ENCODE measurements at places on chromosomes 11 and 22. TPM values are rescaled to one million over a fixed set of nuclear protein-coding genes. Genes with fewer than 3 reads are reported as not detected.

DNA sequence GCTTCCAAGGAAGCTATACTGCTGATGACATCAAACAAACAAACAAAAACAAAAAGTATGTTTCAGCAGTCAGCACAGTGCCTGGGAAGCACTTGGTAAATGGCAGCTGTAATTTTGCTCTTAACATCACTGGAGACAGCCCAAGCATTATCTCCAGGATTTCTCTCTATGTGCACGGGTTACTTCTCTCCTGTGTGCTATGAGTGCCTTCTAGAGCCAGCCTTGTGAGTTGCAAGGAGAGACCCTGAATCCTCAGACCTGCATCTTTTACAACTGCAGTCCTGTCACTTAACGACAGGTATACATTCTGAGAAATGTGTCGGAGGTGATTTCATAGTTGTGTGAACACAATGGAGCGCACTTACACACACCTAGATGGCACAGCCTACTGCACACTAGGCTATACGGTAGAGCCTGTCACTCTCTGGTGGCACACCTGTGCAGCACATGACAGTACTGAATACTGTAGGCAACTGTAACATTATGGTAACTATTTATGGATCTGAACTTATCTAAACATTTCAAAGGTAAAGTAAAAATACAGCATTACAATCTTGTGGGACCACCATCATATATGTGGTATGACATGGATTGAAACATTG is 662.5 kb upstream of the B3GAT1 start:
- H3K36me3 ChIP-seq = no peaks in the 10 kb centered on the region
- H3K4me1 ChIP-seq = no peaks in the 10 kb centered on the region
- no peaks in the 10 kb centered on the region for H3K27me3 ChIP-seq
- H3K4me3 ChIP-seq = no peak overlapping the region
- no peak for DNase-seq

- H3K27ac ChIP-seq = no peak overlapping the region
- H3K4me1 ChIP-seq = no peaks in the 10 kb centered on the region
- no peaks in the 10 kb centered on the region for H3K36me3 ChIP-seq
- no peak overlapping the region for H3K4me3 ChIP-seq
- peaks cover 2% of the 10 kb centered on the region for H3K27me3 ChIP-seq
These were observed 43.5 kb upstream of the KCNJ11 start for GRCh38 chr11:17432002-17432401.

DNA sequence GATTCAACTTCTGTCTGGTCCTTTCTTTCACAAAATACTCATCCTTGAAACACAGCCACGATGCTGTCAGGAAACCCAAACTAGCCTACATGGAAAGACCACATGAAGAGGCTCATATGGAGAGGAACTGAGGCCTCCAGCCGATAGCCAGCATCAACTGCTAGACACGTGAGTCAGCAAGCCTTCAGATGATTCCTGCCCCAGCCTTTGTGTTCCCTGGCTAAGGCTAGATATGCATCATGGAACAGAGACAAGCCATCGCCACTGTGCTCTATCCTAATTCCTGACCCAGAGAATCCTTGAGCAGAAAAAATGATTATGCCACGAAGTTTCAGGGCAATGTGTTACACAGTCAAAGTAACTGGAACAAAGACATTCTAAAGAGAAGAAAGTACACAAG is 75.5 kb downstream of the ENTHD1 start:
- no peak overlapping the region for H3K4me3 ChIP-seq
- H3K36me3 ChIP-seq = no peaks in the 10 kb centered on the region
- no peak for DNase-seq
- H3K4me1 ChIP-seq = no peaks in the 10 kb centered on the region

ELFN2 gene
- total RNA-seq = 0.44 TPM

TNKS1BP1 gene
- total RNA-seq = 16.3 TPM

KCNC1 gene
- not detected for total RNA-seq

BTG4 gene
- total RNA-seq = not detected

All from CD4-positive, CD25-positive, alpha-beta regulatory T cell (primary cell).